ENCODE measurements at places on chromosomes 7 and 10.

- DNase-seq, result no peak
Observed at GRCh38 chr7:158431941-158432347, 155.7 kb downstream of the PTPRN2 start.

- no peak for DNase-seq
Observed at GRCh38 chr10:30978843-30979242, 52.8 kb downstream of the ZNF438 start.

GRCh38 chr7:14270099-14270498 is 280.6 kb upstream of the ETV1 start:
- no peak for DNase-seq

DNA sequence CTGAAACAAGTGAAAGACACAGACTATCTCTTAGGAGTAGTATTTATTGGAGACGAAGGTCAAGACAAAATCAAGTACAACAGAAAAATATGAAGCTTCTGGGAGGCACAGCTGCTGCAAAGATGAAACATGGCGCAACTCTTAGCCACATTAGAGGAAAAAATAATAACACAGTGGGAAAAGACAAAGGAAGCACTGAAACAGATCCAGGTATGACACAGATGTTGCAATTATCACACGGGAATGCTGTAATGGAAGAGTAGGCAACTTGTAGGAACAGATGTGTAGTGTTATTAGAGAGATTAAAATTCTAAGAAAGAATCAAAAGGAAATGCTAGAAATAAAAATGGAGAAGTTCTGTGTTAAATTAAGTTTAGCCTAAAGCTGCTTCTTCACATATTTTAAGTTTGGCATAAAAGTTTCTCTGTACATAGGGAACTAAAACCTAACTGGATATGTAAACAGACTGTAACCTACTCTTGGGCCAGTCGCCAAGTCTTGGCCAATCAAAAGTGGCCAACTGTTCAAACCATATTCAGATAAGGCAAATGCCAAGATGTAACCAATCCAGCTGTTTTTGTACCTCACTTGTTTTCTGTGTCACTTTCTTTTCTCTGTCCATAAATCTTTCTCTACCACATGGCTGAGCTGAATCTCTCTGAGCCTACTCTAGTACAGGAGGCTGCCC is 1132.0 kb upstream of the LRRTM3 start:
- DNase-seq, result no peak

DNA sequence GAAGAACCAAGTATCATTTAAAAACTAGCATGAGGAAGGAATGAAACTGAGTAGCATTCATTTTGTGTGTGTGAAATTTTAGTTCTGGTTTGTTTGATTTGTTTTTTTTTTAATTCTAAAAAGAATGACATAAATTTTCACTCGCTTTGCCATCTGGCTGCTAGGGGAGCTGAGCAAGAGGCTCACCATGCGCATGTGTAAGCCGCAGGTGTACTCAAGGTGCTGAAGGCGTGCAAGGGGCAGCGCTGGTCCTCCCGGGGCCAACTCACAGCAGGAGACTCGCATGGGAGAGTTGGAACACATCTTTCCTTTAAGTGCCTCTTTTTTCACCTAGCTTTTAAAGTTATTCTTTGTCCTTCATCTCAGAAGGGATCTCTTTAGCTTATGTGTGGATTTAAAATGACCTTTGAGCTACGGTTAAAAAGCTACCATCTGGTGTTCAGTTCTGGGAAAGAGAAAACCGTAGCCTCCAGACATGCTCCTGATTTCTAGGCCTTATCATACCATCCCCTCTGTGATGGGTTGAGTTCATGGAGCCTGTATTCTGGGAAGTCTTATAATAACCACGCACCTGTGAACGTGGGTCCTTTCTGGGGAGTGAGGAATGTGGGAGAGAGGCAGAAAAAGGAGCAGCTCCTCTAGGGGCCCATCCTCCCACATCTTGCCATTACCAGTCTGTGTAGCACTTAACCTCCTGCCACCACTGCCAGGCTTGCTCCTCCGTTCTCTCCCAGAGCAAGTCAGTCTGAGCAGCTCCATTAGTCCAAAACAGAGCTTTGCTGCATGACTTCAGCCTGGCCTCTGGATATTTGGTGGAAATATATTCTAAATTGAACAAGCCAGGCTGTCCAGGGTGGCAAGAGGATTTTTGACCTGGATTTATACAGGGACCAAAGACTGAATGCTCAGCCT is 61.9 kb downstream of the KLHDC10 start:
- no peak for DNase-seq

- DNase-seq, result no peak
Observed at GRCh38 chr10:23643111-23643780, 204.4 kb downstream of the OTUD1 start.
